ENCODE measurements at places on chromosomes 2 and 18. TPM values are rescaled to one million over a fixed set of nuclear protein-coding genes. Genes with fewer than 3 reads are reported as not detected.

Gene CRYBA2
- total RNA-seq: not detected

- no peak for DNase-seq
- peaks cover 4% of the 10 kb centered on the region for H3K27me3 ChIP-seq
- H3K4me3 ChIP-seq: peak overlapping the region; percentile 74
These were observed 12.6 kb downstream of the RTP5 start for GRCh38 chr2:241882091-241882625.

DNA sequence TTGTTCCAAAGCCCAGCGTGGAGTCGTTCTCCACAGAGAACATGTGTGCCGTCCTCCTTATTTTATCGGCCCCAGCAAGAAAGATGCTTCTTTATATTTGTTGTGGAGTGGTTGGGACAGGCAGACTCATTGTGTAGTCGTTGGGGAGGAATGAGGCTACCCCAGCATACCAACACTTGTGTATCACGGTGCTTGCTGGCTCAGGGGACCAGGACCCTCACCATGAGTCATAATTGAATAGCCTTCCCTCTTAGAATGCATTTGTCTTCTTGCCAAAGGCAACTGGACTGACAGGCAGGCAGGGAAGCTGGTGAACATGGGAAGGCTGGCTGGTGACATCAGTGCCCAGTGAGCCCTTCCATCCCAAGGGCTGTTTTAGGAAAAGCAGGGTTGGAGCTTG is 4.7 kb downstream of the CAPN10 start:
- H3K36me3 ChIP-seq: peaks cover 2% of the 10 kb centered on the region
- H3K27me3 ChIP-seq: no peaks in the 10 kb centered on the region
- H3K27ac ChIP-seq: no peak overlapping the region
- DNase-seq: peak; percentile 44

DNA sequence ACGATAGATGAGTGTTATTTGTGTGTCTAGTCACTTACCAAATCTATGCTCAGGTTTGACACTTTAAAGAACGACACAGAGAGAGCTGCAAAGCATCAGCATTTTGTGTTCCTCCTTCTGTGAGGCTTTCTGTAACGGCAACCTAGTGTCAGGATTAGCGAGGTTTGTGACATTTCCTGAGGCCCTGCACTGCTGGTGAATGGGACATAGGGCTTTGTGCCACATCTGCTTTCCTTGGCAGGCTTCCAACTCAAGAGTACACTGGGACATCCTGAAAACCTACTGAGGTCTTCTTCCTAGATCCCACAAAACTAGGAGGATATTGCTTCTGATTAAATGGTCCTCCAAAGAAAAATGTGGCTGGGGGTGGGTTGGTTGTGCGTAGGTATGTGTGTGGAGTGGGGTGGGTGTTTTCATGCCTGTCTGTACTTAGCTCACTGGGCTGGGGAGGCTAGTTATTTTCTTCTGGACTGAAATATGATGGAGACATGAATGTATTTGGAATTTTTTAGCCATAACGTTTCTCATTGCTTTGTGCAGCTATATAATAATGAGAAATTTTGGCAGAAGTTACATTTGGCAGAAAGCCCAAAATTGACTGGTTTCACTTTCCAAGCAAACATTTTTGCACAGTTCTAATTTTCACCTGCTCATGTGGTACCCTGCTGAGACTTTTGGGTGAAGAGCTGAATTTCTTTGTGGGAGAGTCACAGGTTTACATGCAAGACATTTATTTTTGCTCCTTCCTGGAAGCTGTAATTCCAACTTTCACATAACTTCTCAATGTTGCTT is 308.4 kb downstream of the XIRP2 start:
- H3K36me3 ChIP-seq: no peaks in the 10 kb centered on the region
- H3K4me1 ChIP-seq: peaks cover 46% of the 10 kb centered on the region
- H3K27ac ChIP-seq: peak overlapping the region; percentile 85
- peak overlapping the region; percentile 18 for H3K4me3 ChIP-seq
- DNase-seq: no peak
- H3K27me3 ChIP-seq: no peaks in the 10 kb centered on the region

DNA sequence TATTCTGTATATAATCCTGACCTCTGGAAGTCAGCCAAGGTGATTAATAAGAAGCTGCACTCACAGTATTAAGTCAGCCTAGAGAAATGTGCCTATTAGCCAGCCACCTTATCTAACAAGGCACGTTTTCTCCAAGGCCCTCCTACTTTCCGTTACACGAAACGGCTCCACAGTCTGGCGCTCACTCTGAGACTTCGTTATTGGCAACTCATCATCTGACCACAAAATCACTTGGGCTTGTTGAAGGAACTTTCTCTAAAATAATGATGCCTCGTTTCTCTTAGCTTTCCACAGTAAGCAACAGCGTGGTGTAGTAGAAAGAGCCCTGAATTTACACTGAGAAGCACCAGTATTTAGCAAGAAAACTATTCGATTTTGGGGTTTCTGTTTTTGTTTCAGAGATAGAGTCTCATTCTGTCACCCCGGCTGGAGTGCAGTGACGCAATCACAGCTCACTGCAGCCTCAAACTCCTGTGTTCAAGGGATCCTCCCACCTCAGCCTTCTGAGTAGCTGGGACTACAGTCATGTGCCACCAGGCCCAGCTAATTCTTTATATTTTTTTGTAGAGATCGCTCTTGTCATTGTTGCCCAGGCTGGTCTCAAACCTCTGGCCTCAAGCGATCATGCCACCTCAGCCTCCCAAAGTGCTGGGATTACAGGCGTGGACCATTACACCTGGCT is 53.6 kb upstream of the SLC14A1 start:
- no peak for DNase-seq
- peaks cover 3% of the 10 kb centered on the region for H3K27me3 ChIP-seq
- no peak overlapping the region for H3K4me3 ChIP-seq

DNA sequence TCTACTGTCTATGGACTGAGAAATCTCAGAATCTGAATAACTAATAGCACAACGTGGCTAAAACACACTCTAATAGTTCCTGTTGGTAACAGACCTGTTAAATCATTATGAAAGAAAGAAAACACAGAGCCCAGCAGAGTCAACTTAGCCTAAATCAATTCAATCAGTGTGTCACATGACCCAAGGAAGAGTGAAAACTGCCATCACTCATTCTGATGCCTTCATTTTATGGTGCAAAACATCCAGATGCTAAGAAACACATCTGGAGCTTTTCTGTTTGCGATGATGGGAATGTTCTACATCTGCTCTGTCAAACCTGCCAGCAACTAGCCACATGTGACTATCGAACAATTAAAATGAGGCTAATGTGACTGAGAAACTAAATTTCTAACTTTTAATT is 295.7 kb upstream of the TRIB2 start:
- no peak overlapping the region for H3K27ac ChIP-seq
- H3K4me1 ChIP-seq: peaks cover 12% of the 10 kb centered on the region
- H3K36me3 ChIP-seq: no peaks in the 10 kb centered on the region
- DNase-seq: no peak
- H3K4me3 ChIP-seq: no peak overlapping the region

DNA sequence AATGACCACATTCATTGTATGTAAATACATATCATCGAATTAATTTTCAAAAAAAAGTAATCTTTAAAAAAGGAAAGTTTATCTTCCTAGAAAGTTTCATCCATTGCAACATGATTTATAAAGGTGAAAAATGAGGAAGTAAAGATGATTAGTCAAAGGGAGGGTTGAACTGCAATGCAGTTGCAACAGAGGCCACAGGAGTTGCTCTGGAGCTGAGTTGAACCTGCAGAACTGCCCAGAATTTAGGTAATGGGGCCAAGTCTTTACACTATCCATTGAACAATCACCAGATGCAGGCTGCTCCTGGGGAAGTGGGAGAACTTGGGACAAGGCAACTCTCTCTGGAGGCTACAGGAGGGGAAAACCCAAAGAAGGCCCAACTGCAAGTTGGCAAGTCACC is 390.7 kb downstream of the METTL4 start:
- no peak overlapping the region for H3K4me3 ChIP-seq
- no peaks in the 10 kb centered on the region for H3K4me1 ChIP-seq
- H3K36me3 ChIP-seq: no peaks in the 10 kb centered on the region
- no peak overlapping the region for H3K27ac ChIP-seq

GRCh38 chr2:240905176-240905781 is 857 bp upstream of the CROCC2 start:
- H3K27ac ChIP-seq: no peak overlapping the region
- no peaks in the 10 kb centered on the region for H3K4me1 ChIP-seq
- peaks cover 43% of the 10 kb centered on the region for H3K27me3 ChIP-seq
- peak; percentile 66 for DNase-seq
- H3K4me3 ChIP-seq: no peak overlapping the region
- H3K36me3 ChIP-seq: peaks cover 2% of the 10 kb centered on the region

- DNase-seq: no peak
- peak overlapping the region; percentile 34 for H3K27ac ChIP-seq
- H3K36me3 ChIP-seq: peaks cover 8% of the 10 kb centered on the region
- no peak overlapping the region for H3K4me3 ChIP-seq
- peaks cover 41% of the 10 kb centered on the region for H3K4me1 ChIP-seq
- no peaks in the 10 kb centered on the region for H3K27me3 ChIP-seq
These were observed 94.1 kb downstream of the AAK1 start for GRCh38 chr2:69549421-69549820.
